ENCODE measurements at places on chromosomes 3 and 15. TPM values are rescaled to one million over a fixed set of nuclear protein-coding genes. Genes with fewer than 3 reads are reported as not detected.
A peak's percentile ranks its signal among the peaks of the same experiment; 100 is the strongest.

Gene MINDY2
- total RNA-seq, result 17.7 TPM

DNA sequence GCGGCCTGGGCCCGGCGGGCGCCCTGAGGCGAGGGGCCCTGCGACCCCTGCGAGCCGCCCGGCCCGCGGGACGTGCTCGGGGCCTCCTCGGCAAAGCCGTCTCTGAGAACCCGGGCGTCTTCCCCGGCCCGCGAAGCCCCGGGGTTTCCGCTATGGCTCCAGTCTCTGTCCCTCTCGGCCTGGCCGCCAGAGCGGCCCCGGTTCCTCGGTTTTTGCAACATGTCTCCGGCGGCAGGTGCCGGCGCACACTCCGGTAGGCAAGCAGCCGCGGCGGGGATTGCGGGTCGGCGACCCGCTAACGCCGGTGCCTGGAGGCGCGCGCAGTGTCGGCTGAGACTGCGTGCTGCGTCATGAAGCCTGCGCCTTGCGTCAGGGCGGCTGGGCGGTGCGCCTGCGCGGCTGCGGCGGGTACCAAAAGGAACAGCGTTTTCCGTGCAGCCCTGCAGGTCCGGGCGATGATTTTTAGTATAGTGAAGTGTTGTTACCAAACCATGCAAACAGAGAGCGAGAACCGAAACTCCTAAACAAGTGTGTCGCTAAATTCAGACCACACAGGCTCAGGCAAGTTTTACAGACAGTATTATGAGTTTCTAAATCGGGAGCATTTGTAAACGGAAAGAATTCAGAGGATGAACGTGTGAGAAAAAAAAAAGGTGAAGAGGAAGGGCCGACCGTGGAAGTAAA lies at the start of gene NSMCE3:
Gene NSMCE3 (minus strand): TSS at position 338 of the 684 bp plus-strand sequence. CDS start 117 bp downstream, at position 221.
- peak; percentile 80 for DNase-seq

GRCh38 chr3:101940521-101941317 lies 91.4 kb downstream of the NFKBIZ start:
- no peak for DNase-seq

GRCh38 chr3:39220407-39221140 lies 28.2 kb upstream of the XIRP1 start:
- DNase-seq, result no peak

Gene SUSD5
- 0.66 TPM for total RNA-seq

DNA sequence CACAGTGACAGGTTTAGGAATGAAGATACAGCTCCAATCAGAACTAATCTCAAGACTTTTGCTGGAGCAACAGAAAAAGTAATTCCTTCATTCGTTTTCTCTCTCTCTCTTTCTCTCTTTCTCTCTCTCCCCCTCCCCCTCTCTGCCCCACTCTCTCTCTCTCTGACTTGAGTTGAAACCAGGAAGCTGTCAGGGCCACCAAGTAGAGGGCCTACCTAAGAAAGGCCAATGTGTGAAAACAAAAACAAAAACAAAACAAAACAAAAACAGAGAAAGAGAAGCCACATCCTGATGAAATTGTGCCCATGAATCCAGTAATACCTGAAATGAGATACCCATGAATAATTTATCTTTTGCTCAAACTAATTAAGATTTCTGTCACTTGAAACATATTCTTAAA lies 72.9 kb downstream of the ATP8B4 start:
- no peak for DNase-seq

GRCh38 chr3:113730550-113730949 lies 15.5 kb downstream of the NAA50 start:
- no peak for DNase-seq

DNA sequence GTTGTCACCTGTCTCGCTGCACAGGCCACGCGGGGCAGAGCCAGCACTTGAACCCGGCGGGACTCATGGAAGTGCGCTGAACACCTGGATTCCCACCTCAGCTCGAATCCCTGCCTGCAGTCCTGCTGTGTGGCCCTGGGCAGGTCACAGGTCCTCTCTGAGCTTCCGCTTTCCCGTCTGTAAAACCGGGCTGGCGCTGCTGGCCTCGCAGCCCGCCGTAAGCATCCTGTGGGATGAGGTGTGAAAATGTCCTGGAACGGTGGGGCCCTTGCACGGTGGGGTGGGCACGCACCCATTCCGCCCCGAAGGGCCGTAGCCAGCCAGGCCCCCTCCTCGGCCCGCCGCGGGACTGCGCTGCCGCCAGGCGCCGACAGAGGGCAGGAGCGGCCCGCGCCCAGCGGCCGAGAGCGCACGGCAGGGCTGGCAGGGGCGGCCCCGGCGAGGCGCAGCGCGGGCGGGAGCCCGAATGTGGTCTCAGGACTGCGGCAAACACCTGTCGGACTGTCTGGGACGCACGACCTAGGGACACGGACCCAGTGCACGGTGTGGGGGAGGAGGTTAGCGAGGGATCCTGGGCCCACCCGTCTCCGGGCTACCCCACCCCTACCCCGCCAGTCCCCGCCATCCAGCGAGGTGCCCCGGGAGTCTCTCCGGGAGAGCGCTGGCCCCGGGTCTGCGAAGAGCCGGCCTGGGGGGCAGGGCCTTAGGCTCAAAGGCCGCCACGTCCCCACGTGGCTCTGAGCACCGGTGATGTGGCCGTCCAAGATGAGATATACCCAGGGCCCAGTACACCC lies 40.4 kb downstream of the DNAJB8 start:
- no peak for DNase-seq

DNA sequence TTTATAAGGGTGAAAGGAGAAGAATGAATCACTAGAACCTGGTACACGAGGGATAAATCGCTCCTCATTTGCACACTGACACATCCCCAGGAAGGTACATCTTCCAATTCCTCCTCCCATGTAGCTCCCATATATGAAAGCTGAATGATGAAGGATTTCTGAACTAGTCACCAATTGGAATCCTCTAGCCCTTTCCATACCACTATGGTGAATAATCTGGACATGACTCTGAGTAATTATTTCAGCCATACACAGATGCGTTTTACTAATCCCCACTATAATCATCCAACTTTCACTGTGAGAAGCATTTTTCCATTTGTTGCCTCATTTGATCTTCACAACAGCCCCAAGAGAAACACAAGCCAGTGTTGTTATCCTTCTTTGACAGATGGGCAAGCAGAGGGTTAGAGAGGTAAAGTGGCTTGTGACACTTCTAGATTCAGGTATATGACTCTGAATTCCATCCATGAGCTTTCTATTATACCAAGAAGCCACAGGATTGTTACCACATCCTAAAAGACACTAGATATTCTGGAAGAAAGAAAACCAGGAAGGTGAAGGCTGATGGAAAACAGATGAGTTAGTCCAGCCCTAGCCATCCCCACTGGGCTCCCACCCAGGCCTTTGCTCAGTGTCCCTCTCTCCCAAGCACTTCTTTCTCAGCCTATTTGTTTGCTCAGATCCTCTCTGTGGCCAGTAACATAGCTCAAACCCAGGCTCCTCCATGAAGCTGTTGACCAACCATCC lies 22.2 kb upstream of the BCL6 start:
- no peak for DNase-seq

DNA sequence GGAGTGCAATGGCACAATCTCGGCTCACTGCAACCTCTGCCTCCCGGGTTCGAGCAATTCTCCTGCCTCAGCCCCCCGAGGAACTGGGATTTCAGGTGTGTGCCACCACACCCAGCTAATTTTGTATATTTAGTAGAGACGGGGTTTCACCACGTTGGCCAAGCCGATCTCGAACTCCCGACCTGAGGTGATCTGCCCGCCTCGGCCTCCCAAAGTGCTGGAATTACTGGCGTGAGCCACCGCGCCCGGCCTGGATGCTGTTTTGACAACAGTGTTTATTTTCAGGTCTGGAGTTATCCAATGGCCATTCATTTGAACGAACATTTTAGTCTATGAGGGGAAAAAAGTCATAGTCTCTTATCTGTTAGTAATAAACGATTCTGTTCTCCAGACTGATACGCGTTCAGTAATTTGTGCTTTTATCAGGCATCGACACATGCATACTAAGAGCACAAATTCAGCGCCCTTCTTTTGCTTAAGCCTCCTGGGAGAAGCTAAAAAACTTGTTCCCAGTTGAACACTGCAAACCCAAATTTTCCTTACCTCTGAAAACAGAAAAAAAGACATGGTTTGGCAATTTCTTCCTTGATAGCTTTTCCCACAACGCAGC lies 1.3 kb downstream of the B3GALNT1 start:
- no peak for DNase-seq

DNA sequence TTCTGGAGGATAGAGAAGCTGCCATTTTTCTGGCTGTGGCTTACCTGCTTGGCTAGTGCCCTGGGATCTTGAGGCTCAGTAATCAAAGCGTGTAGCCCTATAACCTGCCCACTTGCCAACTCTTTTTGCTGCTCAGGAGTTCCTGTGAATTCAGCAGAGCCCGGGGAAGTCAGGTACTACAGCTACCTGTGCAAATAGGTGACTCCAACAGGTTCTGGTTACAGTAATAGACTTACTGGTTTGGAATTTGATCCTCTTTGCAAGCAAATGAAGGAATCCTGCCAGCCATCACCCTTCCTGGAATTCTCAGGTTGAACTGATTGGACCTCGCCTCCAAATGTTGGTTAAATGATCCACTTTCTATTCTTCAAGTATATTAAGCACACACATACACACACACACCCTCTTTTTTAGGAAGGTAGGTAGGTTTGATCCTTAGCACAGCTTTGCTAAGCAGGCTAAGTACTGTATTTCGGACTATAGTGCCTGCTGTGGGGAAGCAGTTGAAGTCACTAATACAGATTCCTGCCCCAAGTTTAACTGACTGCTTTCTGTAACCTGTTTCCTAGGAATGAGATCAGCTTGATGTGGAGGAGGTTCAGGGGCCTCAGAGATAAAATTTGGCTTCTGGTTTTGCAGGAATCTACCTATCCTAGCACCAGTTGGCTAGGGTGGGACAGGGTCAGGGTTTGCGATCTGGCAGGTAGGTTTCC lies 2.3 kb downstream of the PPCDC start:
- DNase-seq, result no peak

Gene GP5
- not detected for total RNA-seq

DNA sequence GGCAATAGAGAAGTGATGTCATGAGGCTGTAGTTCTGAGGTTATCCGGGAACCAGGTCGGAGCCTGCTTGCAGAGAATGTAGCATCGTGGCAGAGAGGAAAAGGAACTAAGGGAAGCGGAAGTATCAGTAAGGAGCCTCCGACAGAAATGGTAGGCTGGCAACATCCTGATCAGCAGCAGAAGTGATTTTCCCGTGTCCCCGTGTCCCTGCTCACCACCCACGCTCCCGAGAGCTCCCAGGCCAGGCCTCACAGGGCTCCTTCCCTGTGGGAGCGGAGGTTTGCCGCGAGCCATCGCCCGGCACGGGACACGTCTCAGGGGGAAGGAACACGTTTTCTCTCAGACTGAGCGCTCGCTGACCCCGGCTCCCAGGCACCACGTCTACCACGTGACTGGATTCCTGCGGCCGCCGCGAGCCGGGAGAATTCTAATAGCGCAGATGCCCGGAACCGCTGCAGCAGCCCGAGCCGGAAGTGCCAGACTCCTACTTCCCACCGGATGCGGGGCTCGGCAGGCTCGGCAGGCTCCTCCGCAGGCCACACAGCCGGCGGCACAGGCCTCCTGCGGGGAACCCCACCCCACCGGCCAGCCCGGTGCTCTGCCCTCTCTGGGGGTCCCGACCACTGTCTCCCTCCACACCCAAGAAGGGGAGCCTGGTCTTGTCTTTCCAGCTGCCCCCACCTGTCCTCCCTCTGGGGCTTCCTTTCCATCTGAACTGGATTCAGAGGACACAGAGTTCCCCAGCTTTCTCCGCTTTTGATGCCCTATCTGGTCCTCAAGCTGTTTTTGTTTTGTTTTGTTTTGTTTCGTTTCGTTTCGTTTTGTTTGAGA lies 99.3 kb downstream of the BDH1 start:
- DNase-seq, result peak; percentile 78

DNA sequence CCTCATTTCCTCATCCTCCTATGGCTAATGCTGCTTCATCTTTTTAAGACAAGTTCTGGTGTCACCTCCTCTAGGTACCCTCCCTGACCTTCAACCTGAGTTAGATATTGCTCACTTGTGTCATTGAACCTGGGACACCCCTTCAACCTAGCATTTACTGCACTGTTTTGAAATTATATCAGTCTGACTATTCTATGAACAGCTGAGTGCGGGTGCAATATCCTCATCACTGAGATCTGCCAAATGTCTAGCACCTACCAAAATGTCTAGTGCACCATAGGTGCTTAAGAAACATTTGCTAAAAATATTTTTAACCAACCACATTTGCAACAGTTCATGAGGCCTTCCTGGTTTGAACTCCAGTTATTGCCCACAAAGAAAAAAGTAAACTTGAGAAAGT lies 34.5 kb downstream of the RETNLB start:
- no peak for DNase-seq

Gene CHRM5
- not detected for total RNA-seq

Gene LYZL4
- total RNA-seq, result not detected

Gene IMPG2
- 0.33 TPM for total RNA-seq

- no peak for DNase-seq
Observed at GRCh38 chr15:32105258-32106241, 75.2 kb downstream of the CHRNA7 start.

Gene SEMA7A
- 1.3 TPM for total RNA-seq

DNA sequence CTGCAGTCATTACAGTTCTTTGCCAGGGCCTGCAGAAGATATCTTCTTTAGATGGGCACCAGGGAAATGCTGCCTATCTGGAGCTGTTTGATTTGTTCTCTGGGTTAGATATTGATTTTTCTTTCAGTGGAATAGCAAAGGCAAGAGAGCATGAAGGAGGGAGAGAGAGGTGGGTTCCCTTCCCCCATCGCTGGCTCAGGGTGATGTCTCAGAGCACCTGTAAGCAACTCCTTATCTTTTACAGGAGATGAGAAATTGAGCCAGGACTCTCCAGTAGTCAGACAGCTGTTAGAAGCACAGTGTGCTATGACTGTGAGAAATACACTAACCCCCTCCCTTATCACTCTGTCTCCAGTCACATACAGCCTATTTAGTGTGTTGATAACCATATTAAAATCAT lies 89.3 kb upstream of the SLC24A5 start:
- no peak for DNase-seq

- no peak for DNase-seq
Observed at GRCh38 chr15:22845289-22845900, 6.9 kb downstream of the NIPA2 start.

Gene SPSB4
- not detected for total RNA-seq

Gene C3orf49
- total RNA-seq, result not detected

- DNase-seq, result no peak
Observed at GRCh38 chr3:128360705-128361271, 105.9 kb downstream of the DNAJB8 start.

Gene RPUSD3
- total RNA-seq, result 41.3 TPM

Gene NECTIN3
- total RNA-seq, result 19.7 TPM

GRCh38 chr15:41897363-41897799 lies 3.5 kb upstream of the SPTBN5 start:
- DNase-seq, result no peak

DNA sequence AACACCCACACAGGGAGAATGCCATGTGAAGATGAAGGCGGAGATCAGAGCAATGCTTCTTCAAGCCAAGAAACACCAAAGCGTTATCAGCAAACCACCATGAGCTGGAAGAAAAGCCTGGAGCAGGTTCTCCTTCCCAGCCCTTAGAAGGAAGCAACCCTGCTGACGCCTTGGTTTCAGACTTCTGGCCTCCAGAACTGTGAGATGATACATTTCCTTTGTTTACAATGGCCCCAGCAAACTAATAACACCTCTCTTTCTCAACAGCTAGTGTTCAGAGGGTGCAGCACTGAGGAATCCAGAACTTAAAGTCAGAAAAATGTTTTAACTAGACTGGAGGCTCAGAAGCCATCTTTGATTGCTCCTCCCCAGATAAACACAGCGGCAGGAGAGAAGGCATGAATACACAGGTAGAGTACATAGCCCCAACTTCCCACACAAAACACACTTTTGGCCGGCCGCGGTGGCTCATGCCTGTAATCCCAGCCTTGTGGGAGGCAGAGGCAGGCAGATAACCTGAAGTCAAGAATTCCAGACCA lies 132.4 kb upstream of the LPP start:
- no peak for DNase-seq

Gene AADACL2
- total RNA-seq, result 0.16 TPM

Gene SLC22A13
- total RNA-seq, result not detected

Measured in breast epithelium (tissue), 4 donors.